ENCODE measurements at places on chromosomes 1 and 21. TPM values are rescaled to one million over a fixed set of nuclear protein-coding genes. Genes with fewer than 3 reads are reported as not detected.

- no peak overlapping the region for H3K4me3 ChIP-seq
- no peak for DNase-seq
- no peaks in the 10 kb centered on the region for H3K27me3 ChIP-seq
- no peaks in the 10 kb centered on the region for H3K36me3 ChIP-seq
- no peak overlapping the region for H3K27ac ChIP-seq
Measured at GRCh38 chr1:89990976-89991831, 3.7 kb upstream of the ZNF326 start.

DNA sequence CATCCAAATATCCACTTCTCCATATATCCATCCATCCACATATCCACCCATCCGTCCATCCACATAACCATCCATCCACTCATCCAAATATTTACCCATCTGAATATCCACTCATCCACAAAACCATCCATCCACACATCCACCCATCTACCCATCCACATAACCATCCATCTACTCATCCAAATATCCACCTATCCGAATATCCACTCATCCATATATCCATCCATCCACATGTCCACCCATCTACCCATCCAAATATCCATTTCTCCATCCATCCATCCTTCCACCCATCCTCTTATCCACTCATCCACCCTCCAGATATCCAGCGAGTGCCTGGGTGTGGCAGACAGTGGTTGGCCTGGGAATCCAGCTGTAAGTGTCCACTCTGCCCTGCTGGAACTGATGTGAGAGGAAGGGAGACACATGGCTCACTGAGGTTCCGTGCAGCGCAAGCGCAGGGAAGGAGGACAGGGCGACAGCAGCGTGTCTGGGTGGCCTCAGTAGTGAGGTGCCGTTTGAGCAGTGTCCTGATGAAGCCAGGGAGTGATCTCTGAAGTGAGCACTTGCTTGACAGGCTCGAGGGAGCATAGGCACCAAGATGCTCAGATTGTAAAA is 27.1 kb downstream of the SLC45A1 start:
- H3K4me3 ChIP-seq: no peak overlapping the region
- no peaks in the 10 kb centered on the region for H3K36me3 ChIP-seq
- no peaks in the 10 kb centered on the region for H3K4me1 ChIP-seq
- DNase-seq: no peak

GRCh38 chr1:38724160-38725131 is 135.1 kb downstream of the RRAGC start:
- DNase-seq: no peak
- H3K4me1 ChIP-seq: no peaks in the 10 kb centered on the region
- no peak overlapping the region for H3K27ac ChIP-seq
- H3K36me3 ChIP-seq: no peaks in the 10 kb centered on the region
- no peak overlapping the region for H3K4me3 ChIP-seq

- H3K4me1 ChIP-seq: no peaks in the 10 kb centered on the region
- H3K27me3 ChIP-seq: no peaks in the 10 kb centered on the region
- no peak for DNase-seq
- no peak overlapping the region for H3K27ac ChIP-seq
- H3K4me3 ChIP-seq: no peak overlapping the region
Measured at GRCh38 chr1:78334952-78335351, 155.8 kb upstream of the PTGFR start.

DNA sequence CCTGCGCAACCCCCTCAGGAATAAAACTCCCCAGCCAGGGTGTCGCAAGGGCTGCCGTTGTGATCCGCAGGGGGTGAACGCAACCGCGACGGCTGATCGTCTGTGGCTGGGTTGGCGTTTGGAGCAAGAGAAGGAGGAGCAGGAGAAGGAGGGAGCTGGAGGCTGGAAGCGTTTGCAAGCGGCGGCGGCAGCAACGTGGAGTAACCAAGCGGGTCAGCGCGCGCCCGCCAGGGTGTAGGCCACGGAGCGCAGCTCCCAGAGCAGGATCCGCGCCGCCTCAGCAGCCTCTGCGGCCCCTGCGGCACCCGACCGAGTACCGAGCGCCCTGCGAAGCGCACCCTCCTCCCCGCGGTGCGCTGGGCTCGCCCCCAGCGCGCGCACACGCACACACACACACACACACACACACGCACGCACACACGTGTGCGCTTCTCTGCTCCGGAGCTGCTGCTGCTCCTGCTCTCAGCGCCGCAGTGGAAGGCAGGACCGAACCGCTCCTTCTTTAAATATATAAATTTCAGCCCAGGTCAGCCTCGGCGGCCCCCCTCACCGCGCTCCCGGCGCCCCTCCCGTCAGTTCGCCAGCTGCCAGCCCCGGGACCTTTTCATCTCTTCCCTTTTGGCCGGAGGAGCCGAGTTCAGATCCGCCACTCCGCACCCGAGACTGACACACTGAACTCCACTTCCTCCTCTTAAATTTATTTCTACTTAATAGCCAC is 696 bp downstream of the TGFB2 start:
- DNase-seq: no peak
- no peak overlapping the region for H3K27ac ChIP-seq
- peaks cover 4% of the 10 kb centered on the region for H3K4me1 ChIP-seq
- H3K27me3 ChIP-seq: peaks cover 21% of the 10 kb centered on the region
- H3K36me3 ChIP-seq: no peaks in the 10 kb centered on the region

- no peak overlapping the region for H3K4me3 ChIP-seq
- no peaks in the 10 kb centered on the region for H3K36me3 ChIP-seq
Measured at GRCh38 chr1:91787919-91788318, 98.0 kb downstream of the TGFBR3 start.

GRCh38 chr1:193602705-193603104 is 416.3 kb upstream of the B3GALT2 start:
- H3K4me3 ChIP-seq: no peak overlapping the region
- H3K36me3 ChIP-seq: no peaks in the 10 kb centered on the region
- no peaks in the 10 kb centered on the region for H3K27me3 ChIP-seq
- H3K4me1 ChIP-seq: no peaks in the 10 kb centered on the region
- no peak overlapping the region for H3K27ac ChIP-seq

DNA sequence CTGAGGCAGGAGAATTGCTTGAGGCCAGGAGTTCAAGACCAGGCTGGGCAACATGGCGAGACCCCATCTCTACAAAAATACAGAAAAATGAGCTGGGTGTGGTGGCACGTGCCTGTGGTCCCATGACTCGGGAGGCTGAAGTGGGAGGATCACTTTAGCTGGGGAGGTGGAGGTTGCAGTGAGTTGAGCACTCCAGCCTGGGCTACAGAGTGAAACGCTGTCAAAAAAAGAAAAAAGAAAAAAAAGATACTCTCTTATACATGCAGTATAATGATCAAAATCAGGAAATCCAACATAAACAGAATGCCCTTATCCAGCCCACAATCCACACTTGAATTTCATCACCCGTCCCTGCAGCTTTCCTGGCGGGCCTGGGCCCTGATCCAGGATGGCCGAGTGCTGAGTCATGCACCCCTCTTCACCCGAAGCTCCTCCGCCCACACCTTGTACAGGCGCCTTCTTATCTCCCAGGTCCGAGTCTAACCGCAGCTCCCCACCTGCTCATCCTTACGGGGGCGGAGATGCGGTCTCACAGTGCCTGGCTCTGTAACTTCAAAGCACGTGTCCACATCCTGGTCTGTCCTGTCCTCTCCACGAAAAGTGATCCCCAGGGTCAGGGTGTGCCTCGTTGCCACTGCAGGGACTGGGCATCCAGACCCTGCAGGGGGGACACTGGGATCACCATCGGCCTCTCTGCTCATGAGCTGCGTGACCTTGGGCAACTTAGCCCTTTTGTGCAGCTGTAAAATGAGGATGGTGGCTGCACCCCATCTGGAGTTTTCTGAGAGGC is 120.2 kb upstream of the SLC45A1 start:
- no peaks in the 10 kb centered on the region for H3K4me1 ChIP-seq
- H3K4me3 ChIP-seq: no peak overlapping the region
- H3K36me3 ChIP-seq: no peaks in the 10 kb centered on the region

DNA sequence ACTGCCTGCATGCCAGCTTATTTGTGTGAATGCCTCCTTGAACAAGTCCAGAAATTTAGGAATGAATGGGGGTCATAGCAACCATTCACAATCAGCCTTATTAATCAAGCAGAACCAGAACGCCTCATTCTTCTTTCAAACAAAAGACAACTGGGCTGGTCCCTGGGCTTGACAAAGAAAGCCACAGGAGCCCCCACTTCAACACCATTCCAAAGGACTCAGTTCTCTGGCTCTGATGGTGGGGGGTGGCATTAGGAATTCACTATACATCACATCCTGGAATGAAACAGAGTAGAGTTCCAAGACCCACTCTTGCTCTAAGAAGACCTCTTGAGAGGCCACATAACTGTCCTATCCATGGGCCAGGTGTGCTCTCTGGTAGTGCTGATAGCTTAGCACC is 186.6 kb upstream of the ST6GALNAC5 start:
- H3K4me3 ChIP-seq: no peak overlapping the region
- DNase-seq: no peak
- H3K27ac ChIP-seq: no peak overlapping the region
- H3K36me3 ChIP-seq: no peaks in the 10 kb centered on the region
- no peaks in the 10 kb centered on the region for H3K27me3 ChIP-seq
- no peaks in the 10 kb centered on the region for H3K4me1 ChIP-seq

GRCh38 chr1:57908147-57908890 is 484.5 kb upstream of the DAB1 start:
- H3K4me3 ChIP-seq: no peak overlapping the region
- no peaks in the 10 kb centered on the region for H3K27me3 ChIP-seq
- no peak for DNase-seq
- no peaks in the 10 kb centered on the region for H3K36me3 ChIP-seq
- H3K27ac ChIP-seq: no peak overlapping the region
- no peaks in the 10 kb centered on the region for H3K4me1 ChIP-seq

GRCh38 chr1:160951443-160952128 is 3.0 kb downstream of the ITLN2 start:
- no peaks in the 10 kb centered on the region for H3K36me3 ChIP-seq
- H3K27me3 ChIP-seq: no peaks in the 10 kb centered on the region
- no peak overlapping the region for H3K4me3 ChIP-seq
- H3K4me1 ChIP-seq: no peaks in the 10 kb centered on the region

The GABRD gene
- not detected for polyA plus RNA-seq

The CELA2B gene
- polyA plus RNA-seq: not detected

The OR2L8 gene
- not detected for polyA plus RNA-seq

The MYCBP gene
- 210 TPM for polyA plus RNA-seq

The CACNA1E gene
- polyA plus RNA-seq: 7.8 TPM

The UMODL1 gene
- polyA plus RNA-seq: not detected

The SLC5A9 gene
- not detected for polyA plus RNA-seq
